ENCODE measurements at places on chromosomes 16 and 17. TPM values are rescaled to one million over a fixed set of nuclear protein-coding genes. Genes with fewer than 3 reads are reported as not detected.

The RPTOR gene
- total RNA-seq = 14.9 TPM

The EFCAB5 gene
- not detected for total RNA-seq

- no peak for ATAC-seq
These were observed 185.8 kb downstream of the HS3ST3A1 start for GRCh38 chr17:13415871-13416416.

The KRTAP9-3 gene
- not detected for total RNA-seq

DNA sequence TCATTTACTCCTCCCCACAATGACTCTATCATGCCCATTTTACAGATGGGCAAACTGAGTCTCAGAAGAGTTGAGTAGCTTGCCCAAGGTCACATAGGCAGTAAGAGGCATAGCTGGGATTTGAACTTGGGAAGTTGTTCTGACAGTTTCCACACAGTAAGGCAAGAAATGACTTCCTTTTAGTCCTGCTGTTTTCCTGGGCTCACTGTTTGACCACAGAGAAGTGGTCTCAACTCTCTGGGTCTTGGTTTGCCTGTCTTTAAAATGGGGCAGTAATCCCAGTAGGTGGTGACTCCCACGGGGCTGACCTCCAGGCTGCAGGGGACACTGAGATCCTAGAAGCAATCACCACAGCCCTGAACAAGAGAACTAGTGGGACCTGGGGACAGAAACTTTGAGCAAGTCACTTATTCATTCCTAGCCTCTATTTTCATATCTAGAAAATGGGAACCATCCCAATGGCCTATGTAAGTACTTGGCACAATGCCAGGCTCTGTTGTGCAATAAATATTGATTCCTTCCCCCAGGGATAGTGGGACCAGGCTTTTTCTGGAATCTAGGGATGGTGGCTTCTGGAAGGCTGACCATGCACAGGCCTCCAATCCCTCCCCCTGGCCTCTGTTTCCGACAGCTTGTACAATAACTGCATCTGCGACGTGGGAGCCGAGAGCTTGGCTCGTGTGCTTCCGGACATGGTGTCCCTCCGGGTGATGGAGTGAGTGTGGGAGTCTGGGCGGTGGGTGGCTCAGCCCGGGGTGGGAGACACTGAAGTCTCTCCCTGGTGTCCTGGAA is 20.5 kb downstream of the DEXI start:
- ATAC-seq = no peak

The CCT6B gene
- 0.96 TPM for total RNA-seq

DNA sequence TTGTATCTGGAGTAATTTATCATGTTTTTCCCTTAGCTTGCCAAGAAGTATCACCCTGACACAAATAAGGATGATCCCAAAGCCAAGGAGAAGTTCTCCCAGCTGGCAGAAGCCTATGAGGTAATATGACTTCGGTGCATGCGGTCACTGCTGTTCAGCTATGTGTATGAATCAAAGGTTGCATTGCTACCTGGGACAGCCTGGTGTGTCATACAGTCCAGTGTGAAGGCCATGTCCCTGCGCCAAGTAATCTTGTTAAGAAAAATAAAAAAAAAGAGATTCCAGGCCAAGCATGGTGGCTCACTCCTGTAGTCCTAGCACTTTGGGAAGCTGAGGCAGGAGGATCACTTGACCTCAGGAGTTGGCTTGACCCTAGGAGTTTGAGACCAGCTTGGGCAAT is 11.7 kb downstream of the DNAJA3 start:
- ATAC-seq = no peak

The SLC52A1 gene
- 0.68 TPM for total RNA-seq

DNA sequence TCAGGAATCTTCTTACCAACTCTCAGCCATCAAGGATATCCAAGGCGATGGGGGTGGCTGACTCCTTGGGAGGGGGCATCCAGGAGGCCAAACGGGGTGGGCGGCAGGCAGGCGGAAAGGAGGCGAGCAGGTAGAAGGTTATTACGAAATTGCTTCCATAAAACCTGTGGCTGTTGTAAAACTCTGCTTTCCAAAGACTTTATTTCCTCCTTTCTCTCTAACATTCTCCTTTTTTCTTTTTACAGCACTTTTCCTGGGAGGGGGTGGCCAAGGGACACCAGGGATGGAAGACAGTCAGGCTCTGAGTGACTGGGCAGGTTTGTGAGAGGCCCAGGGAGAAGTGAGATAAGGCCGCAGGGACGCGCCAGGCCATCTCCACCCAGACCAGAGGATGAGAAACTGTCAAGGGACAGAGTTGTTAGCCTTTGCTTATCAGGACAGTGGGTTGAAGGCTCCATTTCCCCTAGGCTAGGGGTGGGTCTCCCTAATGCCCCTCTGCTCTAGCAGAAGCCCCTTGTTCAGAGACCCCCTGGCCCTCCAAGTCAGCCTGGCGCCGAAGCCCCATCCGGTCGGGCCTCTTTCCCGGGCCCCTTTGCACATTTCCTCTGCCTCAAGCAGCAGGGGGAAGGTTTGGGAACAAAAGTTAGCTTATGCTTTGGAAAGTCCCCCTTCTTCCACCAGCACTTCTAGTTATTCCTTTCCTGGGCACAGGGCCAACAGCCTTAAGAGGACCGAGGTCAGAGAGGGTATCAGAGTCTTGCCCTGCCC is 5.0 kb upstream of the HOXB9 start:
- ATAC-seq = no peak

- ATAC-seq = no peak
These were observed 239.5 kb downstream of the GSG1L start for GRCh38 chr16:27824006-27824405.

GRCh38 chr17:61302953-61303816 is 96.5 kb upstream of the TBX2 start:
- ATAC-seq = no peak

The C16orf96 gene
- 0.04 TPM for total RNA-seq

DNA sequence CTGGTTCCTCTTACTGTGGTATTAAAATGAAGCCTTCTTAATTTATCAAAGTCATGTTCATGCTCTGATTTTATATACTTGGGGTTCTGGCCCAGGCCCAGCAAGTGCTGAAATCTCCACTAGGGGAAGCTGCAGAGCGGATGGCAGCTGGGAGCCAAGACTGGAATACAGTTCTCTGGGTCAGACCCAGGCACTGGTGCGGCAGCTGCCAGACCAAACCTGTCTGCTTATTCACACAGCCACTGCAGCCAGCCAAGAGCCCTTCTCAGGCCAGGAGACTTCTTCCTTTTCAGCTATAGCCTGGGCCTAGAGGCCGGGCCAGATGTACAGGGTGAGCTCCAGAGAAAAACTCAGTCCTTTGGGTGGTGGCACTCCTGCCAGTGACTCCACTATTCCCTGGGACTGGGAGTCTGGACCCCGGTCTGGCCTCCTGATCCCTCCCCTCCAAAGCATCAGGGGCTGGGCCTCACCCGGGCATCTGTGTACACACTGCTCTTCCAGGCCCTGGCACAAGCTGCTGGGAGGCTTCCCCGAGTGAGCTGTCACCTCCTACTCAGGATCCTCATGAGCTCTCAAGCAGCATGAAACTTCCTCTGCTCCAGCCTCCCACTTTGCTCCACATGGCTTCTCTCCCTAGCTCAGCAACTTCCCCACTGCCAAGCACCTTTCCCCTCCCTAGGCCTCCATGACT is 24.4 kb downstream of the ATP6V0D1 start:
- ATAC-seq = peak; percentile 63

DNA sequence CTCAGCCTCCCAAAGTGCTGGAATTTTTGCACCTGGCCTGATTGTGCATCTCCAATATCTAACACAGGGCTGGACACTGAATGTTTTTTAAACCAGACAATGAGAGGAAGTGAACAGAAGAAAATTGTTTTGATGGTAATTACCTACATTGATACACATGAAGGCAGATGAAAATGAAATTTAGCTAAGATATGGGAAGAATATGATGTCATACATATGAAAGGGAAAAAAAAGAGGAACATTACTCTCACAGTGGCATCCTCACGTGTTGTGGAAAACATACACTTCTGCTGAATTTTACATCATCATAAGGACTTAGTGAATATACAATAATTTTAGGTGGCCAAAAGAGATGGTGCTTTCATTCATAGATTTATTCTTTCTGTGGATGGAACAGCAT is 111.7 kb downstream of the SYCE1L start:
- ATAC-seq = no peak

DNA sequence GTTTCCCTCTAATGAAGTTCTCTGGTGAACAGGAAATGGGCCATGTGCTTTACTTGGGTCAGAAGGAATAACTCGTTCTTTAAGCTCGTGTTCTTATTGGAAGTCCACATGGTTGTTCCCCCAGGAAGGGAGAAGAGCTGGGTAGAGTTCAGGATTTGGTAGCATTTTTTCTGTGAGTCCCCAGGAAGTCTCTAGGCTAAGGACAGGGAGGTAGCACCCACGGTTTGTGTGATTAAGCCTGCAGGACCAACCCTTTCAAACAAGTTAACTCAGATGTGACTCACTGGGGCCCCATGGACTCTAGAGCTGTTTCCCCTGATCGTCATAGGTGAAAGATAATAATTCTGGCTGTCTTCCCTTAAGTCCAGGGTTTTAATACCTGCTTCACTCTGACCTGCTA is 16.4 kb downstream of the SAP30BP start:
- peak; percentile 76 for ATAC-seq

DNA sequence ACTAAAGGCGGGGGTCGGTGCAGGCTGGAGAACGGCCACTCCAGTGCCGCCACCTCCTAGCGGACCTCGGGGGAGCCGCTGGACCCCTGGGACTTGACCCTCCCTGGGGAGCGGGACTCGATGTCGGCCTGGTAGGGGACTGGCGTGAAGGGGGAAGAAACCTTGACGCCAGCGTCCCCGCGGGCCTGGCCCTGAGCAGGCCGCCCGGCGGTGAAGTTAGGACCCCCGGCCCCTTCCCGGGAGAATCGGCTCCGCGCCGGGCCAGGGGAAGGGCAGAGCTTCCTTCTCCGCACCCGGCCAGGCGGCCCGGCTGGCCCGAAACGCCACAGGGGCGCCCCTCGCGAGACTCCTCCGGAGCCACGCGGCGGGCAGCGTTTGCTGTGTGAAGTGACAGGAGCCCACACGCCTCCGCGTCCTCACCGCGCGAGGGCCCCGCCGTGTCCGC is 389 bp downstream of the DUS1L start:
- ATAC-seq = peak; percentile 12

- ATAC-seq = peak; percentile 13
These were observed 118.9 kb downstream of the PARN start for GRCh38 chr16:14510939-14511799.

DNA sequence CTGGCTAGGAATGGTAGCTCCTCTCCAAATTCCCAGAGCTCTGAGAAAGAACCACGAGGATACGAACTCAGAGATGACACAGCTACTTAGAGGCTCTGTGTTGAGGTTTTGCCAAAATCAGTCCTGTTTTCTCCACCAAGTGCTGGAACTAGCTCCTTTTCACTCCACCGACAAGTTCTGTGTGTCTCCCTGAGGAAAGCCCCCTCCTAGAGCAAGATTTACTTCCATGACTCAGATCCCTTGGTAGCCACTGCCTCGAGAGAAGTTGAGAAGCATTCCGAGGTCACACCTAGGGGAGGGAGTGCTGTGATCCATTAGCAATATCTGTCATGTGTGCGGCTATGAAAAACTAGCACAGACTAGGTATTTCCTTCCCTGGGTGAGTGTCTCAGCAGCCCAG is 30.6 kb downstream of the IL21R start:
- ATAC-seq = peak; percentile 81

The CHMP1A gene
- 69.5 TPM for total RNA-seq

DNA sequence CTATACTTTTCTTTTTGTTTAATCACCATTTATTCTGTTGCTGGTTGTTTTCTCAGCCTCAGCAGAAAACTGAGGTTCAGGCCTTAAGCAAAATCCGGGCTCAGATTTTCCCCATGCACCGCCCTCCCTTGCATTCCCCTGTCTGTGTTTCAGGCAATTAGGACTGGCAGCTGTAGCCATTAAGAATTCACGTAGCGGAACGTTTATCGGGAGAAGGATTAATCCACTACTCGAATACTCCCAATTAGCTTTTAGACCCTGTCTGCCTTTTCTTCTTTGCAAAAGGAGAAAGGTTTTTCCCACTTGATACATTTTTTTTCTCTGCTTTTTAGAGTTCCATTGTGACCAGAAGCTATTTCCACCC is 173.1 kb downstream of the RPTOR start:
- ATAC-seq = no peak

- ATAC-seq = no peak
These were observed 69.5 kb downstream of the AMFR start for GRCh38 chr16:56355786-56356275.

DNA sequence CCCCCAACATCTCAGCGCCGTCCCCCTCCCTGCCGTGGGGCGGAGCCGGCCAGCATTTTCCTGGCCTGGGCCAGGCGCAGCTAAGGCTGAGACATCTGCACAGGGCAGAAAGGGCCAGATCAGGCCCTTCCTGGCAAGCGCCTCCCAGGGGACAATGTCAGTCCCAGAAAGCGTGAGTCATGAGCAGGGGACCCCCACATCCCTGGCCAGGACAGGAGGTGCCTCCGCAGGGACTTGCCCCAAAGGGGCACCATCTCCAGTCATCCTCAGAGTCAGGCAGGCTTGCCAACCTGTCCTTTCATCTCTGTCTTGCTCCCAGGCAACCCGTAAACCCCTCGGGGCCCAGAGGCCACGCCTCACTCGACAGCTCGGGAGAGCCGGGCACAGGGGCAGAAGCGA is 43.2 kb downstream of the SOCS1 start:
- ATAC-seq = peak; percentile 26

DNA sequence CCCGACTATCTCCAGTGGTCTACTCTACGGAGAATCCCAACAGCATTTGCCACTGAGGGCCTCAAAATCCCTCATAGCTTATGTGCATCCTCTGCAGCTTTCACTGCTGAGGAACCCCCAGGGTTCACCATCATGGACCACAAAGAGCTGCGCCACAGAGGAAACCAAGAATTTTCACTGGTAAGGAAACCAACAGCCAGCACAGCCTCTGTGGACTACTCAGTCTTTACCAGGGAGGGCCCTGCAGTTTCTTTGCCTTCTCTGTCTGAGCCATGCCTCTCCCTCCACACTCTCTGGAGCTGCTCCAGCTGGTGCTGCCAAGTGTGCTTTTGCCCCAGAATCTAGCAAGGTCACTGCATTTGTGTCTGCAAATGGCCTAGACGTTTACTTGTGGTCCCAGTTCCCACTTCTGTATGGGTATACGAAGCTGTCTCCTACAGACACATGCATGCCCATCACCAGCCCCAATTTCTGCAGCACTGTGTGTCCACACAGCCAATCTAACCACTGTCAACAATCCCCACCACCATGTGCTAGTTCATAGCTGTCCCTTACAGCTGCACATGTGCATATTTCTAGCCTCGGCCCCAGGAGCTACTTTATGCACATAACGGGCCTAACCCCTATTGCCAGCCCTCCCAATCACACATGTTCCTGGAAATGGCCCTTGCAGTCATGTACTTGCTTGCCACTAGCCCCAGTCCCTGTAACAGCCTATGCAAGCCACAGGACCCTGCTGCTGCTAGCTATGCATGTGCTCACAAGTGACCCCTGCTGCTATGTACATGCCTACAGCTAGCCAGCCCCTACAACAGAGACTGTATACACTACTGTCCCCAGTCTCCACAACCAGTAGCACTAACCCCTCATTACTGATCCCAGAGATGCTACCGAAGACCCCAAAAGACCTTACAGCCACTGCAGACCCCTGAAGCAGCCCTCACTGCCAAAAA is 1437.4 kb downstream of the CDH11 start:
- no peak for ATAC-seq

GRCh38 chr16:23279721-23280153 is 22.4 kb upstream of the SCNN1B start:
- ATAC-seq = peak; percentile 86
